ENCODE measurements at places on chromosomes 2 and 18.

GRCh38 chr2:60361498-60361897, 192.0 kb downstream of the BCL11A start:
- H3K4me1 ChIP-seq = peaks cover 65% of the 10 kb centered on the region
- H3K36me3 ChIP-seq = no peaks in the 10 kb centered on the region
- no peak overlapping the region for H3K27ac ChIP-seq
- DNase-seq = no peak
- H3K4me3 ChIP-seq = no peak overlapping the region

DNA sequence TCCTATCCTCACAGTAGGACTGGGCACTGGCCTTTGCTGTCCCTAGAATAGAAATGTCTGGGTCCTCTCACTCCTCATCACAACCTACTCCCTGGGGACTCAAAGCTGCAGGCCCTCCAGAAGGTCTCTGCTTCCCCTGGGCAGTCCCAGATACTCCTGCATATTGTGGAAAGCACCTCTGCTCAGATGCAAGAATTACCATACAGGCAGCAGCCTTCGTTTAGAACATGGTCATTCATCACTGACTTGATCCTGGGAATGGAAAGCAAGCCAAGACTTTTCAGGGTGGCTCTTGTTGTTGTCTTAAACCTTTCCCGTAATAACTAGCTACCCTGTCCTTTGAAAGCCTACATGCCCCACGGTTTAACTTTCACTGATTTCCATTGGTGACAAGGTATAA, 53.1 kb upstream of the NPAS2 start:
- no peaks in the 10 kb centered on the region for H3K36me3 ChIP-seq
- no peaks in the 10 kb centered on the region for H3K4me1 ChIP-seq
- no peak for DNase-seq
- no peaks in the 10 kb centered on the region for H3K27me3 ChIP-seq

GRCh38 chr2:18153741-18154140, 275.3 kb downstream of the KCNS3 start:
- no peak overlapping the region for H3K27ac ChIP-seq
- DNase-seq = no peak
- H3K4me3 ChIP-seq = no peak overlapping the region
- peaks cover 2% of the 10 kb centered on the region for H3K27me3 ChIP-seq
- no peaks in the 10 kb centered on the region for H3K4me1 ChIP-seq

- no peaks in the 10 kb centered on the region for H3K36me3 ChIP-seq
- H3K27ac ChIP-seq = no peak overlapping the region
- no peaks in the 10 kb centered on the region for H3K27me3 ChIP-seq
- no peak overlapping the region for H3K4me3 ChIP-seq
Measured at GRCh38 chr2:62320657-62321357, 124.9 kb downstream of the B3GNT2 start.

GRCh38 chr18:811182-811891, 705 bp downstream of the YES1 start:
- H3K27me3 ChIP-seq = no peaks in the 10 kb centered on the region
- DNase-seq = peak; percentile 14
- H3K27ac ChIP-seq = peak overlapping the region; percentile 93

GRCh38 chr2:122927197-122927596, 1097.9 kb upstream of the CNTNAP5 start:
- H3K36me3 ChIP-seq = no peaks in the 10 kb centered on the region
- DNase-seq = no peak
- H3K4me1 ChIP-seq = no peaks in the 10 kb centered on the region
- no peak overlapping the region for H3K27ac ChIP-seq
- H3K27me3 ChIP-seq = no peaks in the 10 kb centered on the region
- no peak overlapping the region for H3K4me3 ChIP-seq

GRCh38 chr2:192060161-192060560, 134.6 kb downstream of the TMEFF2 start:
- H3K27ac ChIP-seq = no peak overlapping the region
- H3K36me3 ChIP-seq = no peaks in the 10 kb centered on the region
- no peak overlapping the region for H3K4me3 ChIP-seq
- no peaks in the 10 kb centered on the region for H3K27me3 ChIP-seq

- H3K4me1 ChIP-seq = no peaks in the 10 kb centered on the region
- no peaks in the 10 kb centered on the region for H3K27me3 ChIP-seq
- no peaks in the 10 kb centered on the region for H3K36me3 ChIP-seq
- no peak overlapping the region for H3K4me3 ChIP-seq
Measured at GRCh38 chr2:58875436-58875835, 634.3 kb upstream of the FANCL start.

DNA sequence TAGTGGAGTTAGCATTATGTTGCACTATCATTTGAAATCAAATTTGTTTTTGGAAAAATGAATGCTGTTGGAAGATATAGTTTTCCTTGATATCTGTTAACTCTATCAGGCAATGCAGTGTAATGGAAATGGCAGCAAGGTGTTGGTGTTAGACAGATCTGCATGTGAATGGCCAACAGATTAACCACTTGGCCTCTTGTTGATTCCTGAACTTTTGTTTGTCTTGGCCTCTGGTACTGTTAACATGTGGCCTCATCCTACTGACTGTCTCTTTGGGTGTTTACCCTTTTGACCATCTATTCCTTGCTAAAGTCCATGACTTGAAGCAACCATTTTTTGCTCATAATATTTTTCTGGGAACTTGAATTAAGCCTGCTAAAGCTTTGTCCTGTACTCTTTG, 110.2 kb upstream of the CDH2 start:
- H3K36me3 ChIP-seq = no peaks in the 10 kb centered on the region
- H3K4me3 ChIP-seq = no peak overlapping the region
- H3K27me3 ChIP-seq = no peaks in the 10 kb centered on the region

GRCh38 chr2:19362755-19363473, 4.5 kb upstream of the OSR1 start:
- DNase-seq = no peak
- H3K27me3 ChIP-seq = peaks cover 55% of the 10 kb centered on the region
- H3K36me3 ChIP-seq = no peaks in the 10 kb centered on the region
- H3K27ac ChIP-seq = no peak overlapping the region

DNA sequence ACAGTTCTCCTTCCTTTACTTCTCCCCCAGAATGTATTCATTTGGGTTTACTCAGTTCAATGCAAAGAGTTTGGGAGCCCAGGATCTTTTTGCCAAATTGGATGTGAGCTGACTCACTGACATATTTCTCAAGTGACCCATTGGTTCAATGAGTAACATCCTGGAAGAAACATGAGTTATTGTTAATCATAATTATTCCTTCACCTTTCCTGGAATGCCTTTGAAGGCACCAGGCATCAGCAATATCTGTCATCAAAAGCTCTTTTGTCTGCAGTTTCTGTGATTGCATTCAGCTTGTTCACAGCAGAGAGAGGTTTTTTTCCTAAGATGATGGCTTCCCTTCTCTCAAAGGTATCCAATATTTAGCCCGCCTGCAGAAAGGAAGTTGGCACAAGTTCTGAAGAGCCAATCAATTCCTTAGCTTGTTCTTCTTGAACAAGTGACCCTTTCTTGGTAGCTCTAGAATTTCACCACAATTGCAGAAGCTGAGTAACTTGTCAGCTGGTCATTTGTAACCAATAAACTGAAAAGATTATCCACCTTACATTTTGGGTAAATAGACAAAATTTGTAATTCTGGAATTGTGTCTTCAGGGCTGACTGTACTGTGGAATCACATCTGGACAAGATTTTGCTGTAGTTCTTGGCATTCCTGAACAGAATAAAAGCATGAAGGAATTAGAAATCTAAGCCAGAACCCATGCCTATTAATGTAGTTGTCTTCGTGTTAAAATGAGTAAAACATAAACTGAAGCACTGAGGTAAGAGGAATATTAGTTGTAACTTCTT, 72.2 kb upstream of the TMEM17 start:
- no peak for DNase-seq
- no peaks in the 10 kb centered on the region for H3K36me3 ChIP-seq
- no peaks in the 10 kb centered on the region for H3K4me1 ChIP-seq
- H3K27me3 ChIP-seq = no peaks in the 10 kb centered on the region
- H3K27ac ChIP-seq = no peak overlapping the region
- no peak overlapping the region for H3K4me3 ChIP-seq

DNA sequence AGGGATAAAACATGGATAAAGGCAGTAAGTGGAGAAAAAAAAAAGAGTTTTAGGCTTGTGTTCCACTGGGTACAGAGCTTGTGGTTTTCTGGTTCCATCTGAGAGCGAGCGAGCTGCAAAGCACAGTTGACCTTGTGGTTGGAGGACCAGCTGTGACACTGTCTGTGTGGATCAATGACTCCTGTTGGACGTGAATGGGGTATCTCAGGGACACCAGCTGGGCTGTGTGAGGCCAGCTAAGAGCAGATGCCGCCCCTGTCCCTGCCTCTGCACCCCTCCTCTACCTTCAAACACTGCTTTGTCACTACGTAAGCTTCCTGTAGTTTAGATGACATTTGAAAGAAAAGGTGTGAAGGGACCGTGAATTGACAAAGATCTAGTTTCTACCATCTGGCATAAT, 67.8 kb downstream of the QPCT start:
- no peak overlapping the region for H3K27ac ChIP-seq
- H3K36me3 ChIP-seq = no peaks in the 10 kb centered on the region
- DNase-seq = no peak
- H3K4me3 ChIP-seq = no peak overlapping the region

GRCh38 chr2:150866431-150866830, 379.0 kb upstream of the RND3 start:
- H3K4me3 ChIP-seq = no peak overlapping the region
- H3K27ac ChIP-seq = no peak overlapping the region
- H3K27me3 ChIP-seq = no peaks in the 10 kb centered on the region
- H3K36me3 ChIP-seq = no peaks in the 10 kb centered on the region
- no peak for DNase-seq

DNA sequence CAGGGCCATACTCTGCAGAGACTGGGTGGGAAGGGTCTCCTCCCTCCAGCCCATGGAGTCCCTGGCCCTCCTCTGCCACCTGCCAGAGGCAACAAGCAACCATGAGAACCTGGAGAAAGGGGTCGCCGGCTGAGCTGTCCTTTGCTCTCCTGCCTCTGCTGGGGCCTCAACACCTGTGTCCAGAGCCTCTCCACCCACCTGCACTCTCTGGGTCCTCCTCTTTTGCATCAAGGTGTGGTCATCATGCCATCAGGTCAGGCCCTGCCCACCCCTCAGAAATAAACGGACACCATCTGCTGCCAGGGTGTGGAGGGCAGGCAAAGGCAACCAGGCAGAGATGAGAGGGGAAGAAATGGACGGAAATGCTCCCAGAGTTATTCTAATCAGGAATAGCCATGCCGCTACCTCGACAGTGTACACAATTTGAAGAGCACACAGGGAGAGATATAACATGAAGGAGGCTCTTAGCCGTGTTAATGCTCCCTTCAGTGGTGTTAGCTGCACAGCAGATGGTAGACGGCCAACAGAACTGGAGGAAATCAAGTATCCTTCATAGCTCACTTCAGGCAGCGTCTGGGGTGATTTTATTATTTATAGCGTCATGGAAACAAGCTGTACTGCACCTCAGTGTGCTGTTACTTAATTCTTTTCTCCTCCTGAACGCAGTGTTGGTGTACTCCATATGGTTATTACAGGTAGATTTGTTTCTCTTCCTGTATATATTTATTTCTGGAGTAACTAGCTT, 247.9 kb downstream of the TSN start:
- H3K36me3 ChIP-seq = no peaks in the 10 kb centered on the region
- DNase-seq = no peak
- no peak overlapping the region for H3K4me3 ChIP-seq
- peaks cover 32% of the 10 kb centered on the region for H3K4me1 ChIP-seq

DNA sequence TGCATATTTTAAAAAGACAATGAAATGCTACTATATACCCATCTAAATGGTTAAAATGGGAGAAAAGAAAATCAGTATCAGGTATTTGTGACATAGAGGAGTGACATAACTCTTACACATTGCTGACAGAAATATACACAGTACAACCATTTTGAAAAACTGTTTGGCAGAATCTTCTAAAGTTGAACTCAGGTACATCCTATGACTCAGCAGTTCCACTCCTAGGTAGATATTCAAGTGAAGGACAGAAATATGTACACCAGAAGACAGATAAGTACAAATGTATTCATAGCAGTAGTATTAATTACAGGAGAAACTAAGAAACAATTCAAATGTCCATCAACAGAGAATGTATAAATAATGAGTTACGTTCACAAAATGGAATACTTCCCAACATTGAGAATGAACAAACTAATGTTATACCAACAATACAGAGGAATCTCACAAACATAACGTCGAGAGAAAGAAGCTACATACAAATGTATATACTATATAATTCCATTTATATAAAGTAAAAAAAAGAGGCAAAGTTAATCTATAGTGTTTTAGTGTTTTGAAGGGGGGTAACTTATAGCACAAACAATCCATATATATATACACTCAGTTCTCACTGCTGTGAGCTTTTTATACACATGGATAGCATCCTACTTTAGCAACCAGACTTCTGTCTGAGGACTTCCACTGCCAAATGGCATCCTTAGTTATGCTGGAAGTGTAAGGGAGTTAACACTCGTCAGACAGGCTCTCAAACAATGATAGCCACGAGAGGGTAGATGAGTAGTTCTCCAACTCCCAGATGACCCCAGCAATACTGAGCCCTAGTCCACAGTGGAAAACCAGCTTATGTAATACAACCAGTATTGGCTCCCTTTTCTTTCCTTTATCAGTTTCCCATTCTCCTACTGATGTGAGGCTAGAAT, 172.5 kb downstream of the NBAS start:
- H3K4me1 ChIP-seq = no peaks in the 10 kb centered on the region
- H3K27me3 ChIP-seq = no peaks in the 10 kb centered on the region
- H3K4me3 ChIP-seq = no peak overlapping the region
- peaks cover 7% of the 10 kb centered on the region for H3K36me3 ChIP-seq

GRCh38 chr2:233853883-233854240, 473 bp downstream of the HJURP start:
- H3K36me3 ChIP-seq = peaks cover 35% of the 10 kb centered on the region
- peaks cover 39% of the 10 kb centered on the region for H3K4me1 ChIP-seq
- peak overlapping the region; percentile 30 for H3K27ac ChIP-seq

Measured in common myeloid progenitor, CD34-positive (primary cell).